T-helper 17 cell (primary cell): ENCODE measurements at places on chromosomes 4 and X.
A peak's percentile ranks its signal among the peaks of the same experiment; 100 is the strongest.

GRCh38 chrX:40550066-40550465, 30.7 kb upstream of the ATP6AP2 start:
- DNase-seq, result no peak

- no peak for DNase-seq
Observed at GRCh38 chr4:73917081-73917501, 47.9 kb downstream of the CXCL1 start.

DNA sequence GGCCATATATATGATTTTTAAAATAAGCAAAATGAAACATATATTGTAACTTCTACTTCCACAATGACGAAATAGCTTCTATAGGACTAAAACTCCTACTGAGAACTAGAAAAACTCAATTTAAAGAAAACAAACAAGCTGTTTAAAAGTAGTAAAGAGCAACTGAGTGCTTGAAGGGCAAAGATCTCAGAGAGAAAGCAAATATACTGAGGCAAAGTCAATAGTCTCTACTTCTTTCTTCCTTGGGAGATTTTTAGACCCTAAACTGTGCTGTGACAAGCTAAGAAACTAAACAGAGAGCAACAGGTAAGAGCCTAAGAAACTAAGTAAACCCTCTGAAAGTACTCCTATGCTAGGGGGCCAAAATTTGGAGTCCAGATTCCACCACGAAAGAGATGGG, 8.6 kb downstream of the RCHY1 start:
- DNase-seq, result no peak

DNA sequence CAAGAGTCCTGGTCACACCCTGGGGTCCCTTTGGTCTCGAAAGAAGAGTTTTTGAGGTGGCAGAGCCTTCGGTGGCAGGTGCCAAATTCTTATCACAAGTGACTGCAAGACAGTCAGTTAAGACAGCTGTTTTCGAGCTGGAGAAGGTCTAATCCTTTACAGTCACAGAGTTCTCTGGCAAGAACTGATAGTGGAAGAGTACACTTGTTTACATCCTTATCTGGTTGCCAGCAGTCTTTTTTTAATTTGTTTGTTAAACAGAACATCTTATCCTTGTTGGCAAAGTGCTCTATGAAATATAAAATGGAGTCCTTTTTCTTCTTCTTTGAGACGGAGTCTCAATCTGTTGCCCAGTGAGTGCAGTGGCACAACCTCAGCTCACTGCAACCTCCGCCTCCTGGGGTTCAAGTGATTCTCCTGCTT, 50.4 kb upstream of the ELOVL6 start:
- DNase-seq, result no peak

DNA sequence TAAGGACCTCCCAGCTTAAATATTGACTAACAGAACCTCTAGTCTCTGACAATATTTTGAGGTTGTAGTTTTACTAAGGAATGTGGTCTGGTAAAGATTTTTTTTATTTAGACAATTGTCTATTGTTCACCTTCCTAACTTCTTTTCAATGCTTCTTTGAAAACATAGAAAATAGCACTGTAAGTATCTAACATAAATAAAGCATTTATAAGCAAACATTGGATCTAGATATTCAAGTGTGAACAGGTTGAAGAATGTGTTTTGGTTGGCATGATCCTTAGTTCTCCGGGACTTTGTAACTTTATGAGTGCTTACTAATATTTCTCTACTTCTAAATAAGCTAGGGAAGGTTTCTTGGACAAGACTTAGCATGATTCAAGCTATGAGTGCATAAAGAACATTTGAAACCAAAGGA, 285.4 kb upstream of the ARSJ start:
- DNase-seq, result no peak

- peak; percentile 4 for DNase-seq
Observed at GRCh38 chrX:155767051-155767875, 113.9 kb upstream of the VAMP7 start.

DNA sequence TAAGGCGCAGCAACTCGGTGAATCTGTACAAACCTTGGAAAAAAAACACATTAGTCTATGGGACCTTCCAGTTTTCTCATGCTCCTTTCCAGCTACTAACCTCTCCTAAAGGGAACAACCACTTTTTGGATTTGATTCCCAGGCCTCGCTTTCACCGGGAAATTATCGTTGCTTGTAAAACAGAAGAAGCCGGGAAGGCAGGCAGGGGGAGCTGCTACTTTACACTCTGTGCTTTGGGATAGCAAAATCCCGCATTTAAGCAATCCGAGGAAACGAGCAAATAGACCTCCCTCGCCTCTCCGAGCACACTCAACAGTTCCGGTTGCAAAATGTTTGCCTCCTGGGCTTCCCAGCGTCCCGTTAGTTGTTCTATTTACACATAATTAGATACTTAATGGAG, 1.2 kb downstream of the CD38 start:
- DNase-seq, result no peak

- no peak for DNase-seq
Observed at GRCh38 chrX:152632445-152633097, 5.1 kb upstream of the GABRQ start.

DNA sequence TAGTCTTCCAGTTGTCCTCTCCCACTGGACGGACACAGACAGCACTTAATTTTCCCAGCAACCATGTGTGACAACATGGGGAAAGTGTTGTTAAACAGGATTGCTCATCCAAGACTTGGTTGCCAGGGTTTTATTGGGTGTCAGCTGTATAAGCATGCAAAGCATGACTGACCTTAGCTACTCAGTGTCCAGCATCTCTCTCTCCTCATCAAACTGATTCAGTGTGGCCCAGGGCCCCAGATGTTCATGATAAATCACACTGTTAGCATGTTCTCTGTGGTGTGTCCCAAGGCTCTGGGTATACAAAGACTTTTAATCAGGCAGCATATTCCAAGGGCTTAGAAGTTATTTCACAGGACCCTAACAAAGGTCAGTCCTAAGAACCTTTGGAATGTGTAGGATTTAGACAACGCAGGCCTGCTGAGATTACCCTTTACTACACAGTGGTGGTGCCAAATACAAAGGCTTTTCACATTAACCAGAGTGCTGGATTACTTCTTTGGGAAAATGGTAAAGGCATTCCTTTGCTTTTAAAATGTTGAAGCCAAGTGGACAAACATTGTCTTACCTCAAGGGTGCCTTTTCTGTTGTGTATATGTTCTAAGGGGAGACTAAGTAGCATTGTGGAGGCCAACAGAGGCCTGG, 213.3 kb downstream of the GLUD2 start:
- no peak for DNase-seq

DNA sequence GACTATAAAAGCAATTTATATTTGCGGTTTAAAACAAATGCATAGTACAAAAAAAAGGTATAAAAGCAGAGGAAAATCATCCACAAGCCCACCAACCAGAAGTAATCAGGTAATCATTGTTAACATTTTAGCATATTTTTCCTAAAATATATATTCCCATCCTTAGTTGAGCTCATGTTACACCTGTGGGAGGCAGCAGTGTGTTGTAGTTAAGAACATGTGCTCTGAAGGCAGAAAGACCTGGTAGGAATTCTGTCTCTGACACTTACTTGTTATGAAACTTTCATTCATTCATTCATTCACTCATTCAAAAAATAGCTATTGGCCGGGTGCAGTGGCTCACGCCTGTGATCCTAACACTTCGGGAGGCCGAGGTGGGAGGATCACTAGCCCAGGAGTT, 15.4 kb upstream of the CDKL5 start:
- DNase-seq, result no peak

DNA sequence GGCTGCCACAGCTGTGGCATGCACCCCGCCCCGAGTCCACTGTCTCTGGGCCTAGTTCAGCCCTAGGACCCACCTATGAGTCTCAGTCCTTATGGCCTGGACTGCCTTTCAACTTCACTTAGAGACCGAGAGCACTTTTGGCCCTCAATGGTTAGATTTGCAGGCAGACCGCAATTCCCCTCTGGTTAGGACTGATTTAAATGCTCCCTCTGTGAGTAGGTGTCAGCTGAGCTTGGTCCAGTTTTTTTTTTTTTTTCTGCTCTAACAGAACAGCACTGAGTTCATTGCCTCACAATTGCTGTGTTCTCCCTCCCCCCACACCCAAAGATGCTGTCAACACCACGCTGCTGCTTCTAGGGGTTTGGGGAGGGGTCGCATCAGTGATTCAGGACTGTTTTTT, 143.2 kb downstream of the BMP15 start:
- no peak for DNase-seq

DNA sequence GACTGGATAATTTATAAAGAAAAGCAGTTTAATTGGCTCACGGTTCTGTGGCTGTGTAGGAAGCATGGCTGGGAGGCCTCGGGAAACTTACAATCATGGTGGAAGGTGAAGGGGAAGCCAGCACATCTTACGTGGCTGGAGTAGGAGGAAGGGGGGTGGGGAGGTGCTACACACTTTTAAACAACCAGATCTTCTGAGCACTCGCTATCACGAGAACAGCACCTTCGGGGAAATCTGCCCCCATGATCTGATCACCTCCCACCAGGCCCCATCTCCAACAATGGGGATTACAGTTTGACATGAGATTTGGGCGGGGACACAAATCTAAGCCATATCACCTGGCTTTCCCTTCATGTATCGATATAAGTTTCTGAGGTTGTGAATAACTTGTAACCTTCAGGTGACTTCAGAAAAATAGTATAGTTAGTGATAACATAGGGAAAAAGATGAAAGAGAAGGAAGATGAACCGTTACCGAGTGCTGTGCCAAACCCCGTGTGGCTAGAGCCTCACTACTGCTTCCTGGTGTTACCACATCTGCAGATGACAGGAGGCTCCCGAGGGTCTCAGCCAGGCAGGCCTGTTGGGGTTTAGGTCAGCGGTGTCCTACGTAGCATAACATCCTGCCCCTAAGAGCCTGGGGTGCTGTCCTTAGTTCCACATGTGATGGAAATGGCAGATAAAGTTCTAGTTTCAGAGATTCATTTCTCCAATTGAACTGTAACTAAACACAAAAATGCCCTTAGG, 103.5 kb downstream of the TNIP2 start:
- no peak for DNase-seq

GRCh38 chrX:46477435-46477834, 67.8 kb downstream of the ZNF674 start:
- no peak for DNase-seq

DNA sequence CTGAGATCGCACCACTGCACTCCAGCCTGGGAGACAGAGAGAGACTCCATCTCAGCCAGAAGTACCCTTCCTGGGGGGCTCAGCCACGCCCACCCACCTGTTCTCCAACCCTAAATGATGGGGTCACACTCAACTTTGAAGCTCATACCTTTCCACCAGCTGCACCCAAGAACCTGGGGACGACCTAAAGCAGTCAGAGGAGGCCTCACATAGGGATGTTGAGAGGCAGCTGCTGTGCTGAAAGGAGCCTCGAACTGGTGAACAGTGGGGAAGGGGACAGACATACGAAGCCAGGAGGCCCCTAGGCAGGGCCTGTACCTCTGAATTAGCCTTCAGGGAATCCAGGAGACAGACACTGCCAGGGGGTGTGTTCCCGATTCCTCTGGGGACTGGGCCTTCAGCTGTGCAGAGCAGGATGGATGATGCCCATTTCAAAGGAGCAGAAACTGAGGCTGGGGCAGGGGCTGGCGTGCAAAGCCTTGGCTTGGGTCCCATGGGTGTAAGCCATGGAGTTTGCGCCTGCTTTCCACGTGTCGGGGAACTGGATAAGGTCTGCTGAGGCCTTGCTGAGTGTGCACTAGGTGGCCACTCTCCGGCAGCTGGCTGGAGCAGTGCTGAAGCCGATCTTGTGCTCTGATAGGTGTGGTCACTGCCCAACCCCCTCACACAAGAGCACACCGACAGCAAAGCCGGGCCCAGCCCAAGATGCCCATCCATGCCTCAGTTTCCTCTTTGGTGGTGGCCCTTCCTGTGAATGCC, 130.8 kb downstream of the CPZ start:
- no peak for DNase-seq

DNA sequence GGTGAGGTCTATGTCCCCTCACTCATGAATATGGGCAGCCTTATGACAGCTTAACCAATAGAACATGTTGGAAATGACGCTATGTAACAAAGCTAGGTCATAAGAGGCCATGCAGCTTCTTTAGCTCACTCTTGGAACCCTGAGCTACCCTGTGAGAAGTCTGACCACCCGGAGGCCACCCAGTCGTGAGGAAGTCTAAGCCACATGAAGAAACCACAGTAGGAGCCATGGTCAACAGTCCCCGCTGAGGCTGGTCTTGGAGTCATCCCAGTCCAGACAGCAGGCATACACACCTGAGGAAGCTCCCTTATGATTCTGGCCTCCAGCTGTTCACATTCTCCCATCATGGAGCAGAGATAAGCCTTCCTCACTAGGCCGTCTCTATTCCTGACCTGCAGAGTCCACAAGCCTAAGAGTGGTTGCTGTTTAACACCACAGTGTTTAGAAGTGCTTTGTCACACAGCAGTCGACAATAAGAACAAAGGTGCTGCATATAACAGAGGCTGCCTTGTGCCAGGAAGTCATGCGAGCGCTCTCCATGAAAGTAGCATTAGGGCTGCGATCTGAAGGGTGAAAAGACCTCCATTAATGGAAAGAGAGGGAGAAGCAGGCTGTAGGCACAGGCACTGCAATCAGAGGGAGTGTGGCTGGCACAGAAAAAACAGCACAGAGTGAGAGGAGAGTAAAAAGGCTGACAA, 38.2 kb downstream of the TSPAN5 start:
- no peak for DNase-seq

GRCh38 chr4:70954032-70954431, 39.4 kb upstream of the DCK start:
- DNase-seq, result no peak

DNA sequence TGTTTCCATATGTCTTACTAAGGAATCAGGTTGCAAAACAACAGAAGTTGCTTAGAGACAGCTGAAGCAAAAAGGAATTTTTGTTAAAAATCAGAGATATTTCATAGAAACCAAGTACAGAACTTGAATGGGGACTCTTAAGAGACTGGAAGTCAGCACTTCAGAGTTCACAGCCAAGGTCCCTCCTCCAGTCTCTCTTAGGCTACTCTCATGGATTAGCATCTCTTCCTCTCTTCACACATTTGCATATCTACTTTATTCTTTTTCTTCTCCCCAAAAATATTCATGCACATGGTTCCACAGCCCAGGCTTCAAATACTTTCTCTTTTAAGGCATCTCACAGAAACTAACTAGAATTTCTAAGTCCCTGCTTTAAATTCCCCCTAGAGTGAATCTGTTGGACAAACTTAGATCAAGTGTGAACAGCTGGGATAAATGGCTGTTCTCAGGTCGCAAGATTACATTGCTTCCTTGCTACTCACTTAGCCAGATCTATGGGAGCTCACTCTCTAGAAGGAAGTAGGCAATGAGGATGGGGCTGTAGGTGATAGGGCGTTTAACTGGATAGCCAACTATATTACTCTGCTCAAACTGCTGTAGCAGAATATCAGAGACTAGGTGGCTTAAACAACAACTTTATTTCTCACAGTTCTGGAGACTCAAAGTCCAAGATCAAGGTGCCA, 73.7 kb upstream of the GALNT7 start:
- DNase-seq, result no peak
